ENCODE measurements at places on chromosomes 6 and 20.

- peak; percentile 68 for DNase-seq
Measured at GRCh38 chr6:30483677-30484279, 5.5 kb upstream of the HLA-E start.

- no peak for DNase-seq
Measured at GRCh38 chr6:36973647-36974046, 12.3 kb downstream of the MTCH1 start.

- DNase-seq: no peak
Measured at GRCh38 chr6:45415788-45416518, 38.2 kb upstream of the SUPT3H start.

GRCh38 chr6:144304223-144304848 lies 19.2 kb downstream of the UTRN start:
- no peak for DNase-seq

GRCh38 chr20:43530321-43531090 lies 23.0 kb downstream of the L3MBTL1 start:
- no peak for DNase-seq

- no peak for DNase-seq
Measured at GRCh38 chr6:15960740-15961634, 167.9 kb upstream of the MYLIP start.

- DNase-seq: no peak
Measured at GRCh38 chr20:58402827-58403226, 13.8 kb downstream of the VAPB start.

- no peak for DNase-seq
Measured at GRCh38 chr6:149435919-149436586, 36.0 kb downstream of the SUMO4 start.

DNA sequence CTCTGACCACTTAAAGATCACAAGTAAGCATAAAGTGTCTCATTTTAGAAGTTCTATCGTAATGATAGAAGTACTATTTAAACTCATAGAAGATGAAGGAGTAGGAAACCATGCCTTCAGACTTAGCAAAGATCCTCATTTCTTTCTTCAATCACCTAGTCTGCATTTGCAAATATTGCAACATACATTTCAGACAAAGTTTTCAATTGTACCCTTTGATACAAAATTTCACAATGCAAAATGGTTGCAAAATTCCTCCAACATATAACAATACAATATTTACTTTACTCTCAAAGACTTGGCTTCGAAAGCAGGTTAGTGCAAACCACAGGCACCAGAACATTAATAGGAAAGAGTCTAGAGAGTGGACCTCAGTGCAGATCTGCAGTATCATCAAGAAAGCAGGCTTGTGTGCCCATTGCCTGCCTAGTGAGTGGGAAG lies 16.1 kb upstream of the ROS1 start:
- no peak for DNase-seq

- DNase-seq: no peak
Measured at GRCh38 chr6:131414956-131415355, 158.1 kb upstream of the ARG1 start.

DNA sequence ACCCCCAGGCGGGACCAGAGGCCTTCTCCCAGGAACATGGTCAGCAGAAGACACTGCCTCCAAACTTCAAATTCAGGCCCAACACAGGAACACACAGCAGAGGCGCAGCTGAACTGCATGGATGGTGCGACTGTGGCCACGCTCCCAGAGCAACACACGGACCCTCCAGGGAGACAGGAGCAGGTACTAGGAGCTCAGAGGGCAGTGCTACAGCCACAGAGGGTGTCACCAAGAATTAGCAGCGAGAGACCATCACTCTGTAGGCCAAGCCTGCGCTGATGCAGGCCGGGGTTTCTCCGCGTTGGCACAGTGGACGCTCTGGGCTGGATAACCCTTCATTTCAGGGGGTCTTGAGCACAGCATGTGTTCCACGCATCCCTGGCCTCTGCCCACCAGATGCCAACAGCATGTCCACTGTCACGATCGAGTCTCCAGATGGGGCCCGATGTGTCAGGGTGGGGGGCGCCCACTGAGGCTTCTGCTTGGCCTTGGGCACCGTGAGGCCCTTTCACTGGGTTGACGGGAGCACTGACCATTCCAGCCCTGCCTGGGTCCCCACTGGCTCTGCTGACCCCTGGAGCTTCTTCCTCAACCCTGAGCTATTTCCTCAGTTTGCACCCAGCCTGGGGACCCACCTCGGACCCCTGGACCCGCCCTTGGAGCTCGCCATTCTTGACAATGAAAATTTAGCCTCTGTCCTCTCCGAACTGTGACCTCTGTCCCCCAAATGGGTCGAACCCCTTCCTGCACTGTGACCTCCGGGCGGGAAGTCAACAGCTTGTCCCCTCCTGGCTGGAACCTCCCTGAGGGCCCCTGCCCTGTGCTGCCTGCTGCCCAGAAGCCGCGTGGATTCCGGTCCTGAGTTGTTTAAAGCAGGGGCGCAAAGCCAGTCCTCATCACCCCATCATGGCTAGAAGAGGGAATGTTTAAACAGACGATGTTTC lies 239.4 kb downstream of the DLL1 start:
- no peak for DNase-seq

DNA sequence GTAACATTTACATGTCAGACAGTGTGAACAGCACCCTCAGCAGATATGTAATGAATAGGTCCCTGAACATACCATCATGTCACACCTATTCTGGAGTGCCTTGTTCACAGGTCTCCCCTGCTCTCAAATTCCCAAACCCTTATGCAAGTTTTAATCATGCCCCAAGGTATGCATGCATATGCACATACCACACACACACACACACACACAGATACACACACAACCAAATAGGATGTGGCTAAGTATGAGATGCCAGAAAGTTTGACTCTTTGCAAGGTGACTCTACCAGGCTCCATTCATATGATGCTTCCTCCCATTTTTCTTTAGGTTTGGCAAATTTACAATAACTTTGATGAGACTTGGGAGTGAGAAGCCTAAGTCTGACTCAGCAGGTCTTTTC lies 243.8 kb upstream of the IRAK1BP1 start:
- no peak for DNase-seq

DNA sequence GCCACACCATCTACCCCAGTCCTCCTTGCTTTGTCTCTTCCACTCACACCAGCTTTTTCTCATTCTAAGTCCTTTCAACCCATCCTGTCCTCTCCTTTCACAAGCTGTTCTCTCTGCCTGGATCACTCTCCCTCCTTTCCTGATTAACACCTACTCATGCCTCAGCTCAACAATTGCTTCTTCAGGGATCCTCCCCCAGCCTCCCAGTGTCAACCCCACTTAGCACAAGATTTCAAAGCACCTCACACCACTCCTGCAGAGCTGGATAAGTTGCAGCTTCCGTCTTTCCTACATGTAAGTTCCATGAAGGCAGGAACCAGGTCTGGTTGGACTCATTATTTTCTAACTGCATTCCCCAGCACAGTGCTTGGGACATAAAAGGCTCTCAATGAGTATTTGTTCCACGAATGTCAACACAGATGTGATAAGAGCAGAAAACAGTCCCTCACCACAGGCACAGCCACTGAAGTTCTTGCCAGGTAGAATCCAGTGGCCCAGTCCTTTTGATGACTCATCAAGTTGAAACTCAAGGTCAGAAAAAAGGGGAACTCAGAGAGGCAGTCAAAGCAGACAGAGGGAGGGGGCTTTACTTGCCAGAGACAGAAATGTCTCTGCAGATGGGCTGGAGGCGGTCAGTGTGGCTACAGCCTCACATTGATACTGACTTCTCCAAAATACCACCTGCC lies 193.4 kb upstream of the PRDM1 start:
- no peak for DNase-seq

- no peak for DNase-seq
Measured at GRCh38 chr6:17354700-17355403, 38.5 kb upstream of the CAP2 start.

GRCh38 chr20:40691566-40692239 lies 2.7 kb upstream of the MAFB start:
- no peak for DNase-seq

DNA sequence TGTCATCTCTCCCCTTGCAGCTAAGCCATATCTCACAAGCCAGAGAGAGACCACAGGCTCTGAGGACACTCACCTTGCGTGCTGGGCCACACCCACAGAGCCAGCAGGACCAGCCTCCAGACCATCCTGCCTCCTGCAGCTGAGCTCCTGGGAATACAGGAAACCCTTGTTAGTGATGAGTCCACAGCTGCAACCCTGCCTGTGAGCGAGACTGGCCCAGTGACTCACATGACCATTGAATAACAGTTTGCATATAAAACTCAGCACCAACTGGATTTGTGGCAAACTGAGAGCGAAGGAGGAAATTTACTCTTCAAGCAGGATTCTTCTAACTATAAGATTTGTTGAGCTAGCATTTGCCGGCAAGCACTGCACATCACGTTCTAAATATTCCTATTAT lies 3.0 kb downstream of the THBS2 start:
- no peak for DNase-seq

GRCh38 chr20:57803508-57804005 lies 93.7 kb upstream of the PMEPA1 start:
- no peak for DNase-seq

DNA sequence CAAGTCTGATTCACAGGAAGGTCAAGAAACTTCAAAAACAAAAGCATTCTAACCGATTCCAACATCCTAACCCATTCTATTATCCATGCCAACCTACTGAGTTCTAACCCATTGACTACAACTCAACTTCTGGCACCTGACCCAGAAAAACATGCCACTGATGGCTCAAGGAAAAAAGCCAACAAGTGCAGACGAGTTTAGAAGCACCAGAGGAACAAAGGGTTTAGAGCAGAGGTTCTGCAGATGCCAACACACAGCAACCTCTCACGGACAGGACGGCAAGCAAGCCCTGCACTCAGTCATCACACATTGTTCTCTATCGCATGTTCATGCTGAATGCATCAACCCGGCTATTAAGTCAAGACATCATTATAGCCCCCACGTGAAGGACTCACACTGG lies 25.2 kb upstream of the MC3R start:
- no peak for DNase-seq

DNA sequence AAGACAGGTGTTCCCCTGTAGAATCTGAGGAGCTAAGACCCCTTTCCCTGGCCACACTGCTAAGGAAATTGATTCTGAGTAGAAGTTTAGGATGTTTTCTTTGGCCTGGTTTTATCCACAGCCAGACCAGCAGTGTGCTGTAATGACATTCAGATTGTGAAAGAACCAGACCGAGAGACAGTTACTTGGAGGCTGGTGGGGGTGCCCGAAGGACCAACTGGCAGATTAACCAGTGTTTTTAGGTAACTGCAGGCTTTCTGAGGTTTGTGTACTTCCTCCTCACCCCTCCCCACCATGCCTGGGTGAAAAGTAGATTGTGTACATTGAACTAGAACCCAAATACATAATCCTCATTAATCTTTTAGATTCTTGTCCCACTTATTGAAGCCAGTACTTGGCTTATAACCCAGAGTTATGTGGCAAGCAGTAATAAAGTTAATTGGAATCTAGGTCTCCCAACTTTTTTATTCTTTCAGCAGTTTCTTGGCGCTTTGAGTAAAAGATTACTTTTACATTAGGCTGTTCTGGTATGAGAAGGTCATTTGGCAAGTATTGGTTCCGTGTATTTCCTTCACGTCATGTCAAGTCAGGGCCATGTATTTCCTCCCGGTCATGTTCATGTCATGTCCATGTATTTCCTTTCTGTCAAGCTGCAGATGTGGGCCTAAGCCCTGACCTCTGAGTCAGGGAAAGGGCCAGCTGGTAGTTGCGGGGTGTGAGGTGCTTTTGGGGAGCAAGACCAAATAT lies 93.7 kb downstream of the TCP11 start:
- no peak for DNase-seq

DNA sequence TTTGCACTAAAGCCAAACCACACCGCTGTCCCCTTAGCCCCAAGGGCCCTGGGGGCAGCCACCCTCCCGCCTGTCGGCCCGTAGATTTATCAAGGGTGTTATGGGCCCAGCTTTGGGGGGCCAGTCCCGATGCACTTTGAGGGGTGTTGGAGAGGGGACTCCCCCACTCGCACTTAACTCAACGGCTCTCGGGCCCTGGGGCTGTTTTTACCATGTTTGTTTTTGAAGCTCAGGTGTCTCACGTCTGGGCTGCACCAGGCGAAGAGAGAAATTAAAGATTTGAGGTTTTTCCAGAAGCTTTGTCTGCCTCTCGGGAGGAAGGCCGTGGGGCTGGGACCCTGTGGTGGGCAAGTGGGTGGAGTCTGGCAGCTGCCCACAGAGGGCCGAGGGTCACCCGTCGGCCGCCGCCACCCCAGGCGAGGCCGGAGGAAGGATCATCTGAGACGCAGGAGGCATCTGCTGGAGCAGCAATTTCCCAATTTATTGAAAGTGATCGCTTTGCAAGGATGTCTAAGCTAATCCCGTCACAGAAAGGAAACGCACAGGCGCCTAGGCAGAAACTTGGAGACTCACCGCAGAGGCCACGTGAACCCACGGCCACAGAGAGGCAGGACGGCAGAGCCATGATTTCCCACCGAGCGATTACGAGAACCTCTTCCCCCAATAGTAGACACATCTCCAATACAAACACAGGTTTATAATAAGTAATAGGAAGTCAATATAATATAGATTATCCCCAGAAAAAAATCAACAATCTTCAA lies 3.8 kb downstream of the SLC2A4RG start:
- DNase-seq: no peak

DNA sequence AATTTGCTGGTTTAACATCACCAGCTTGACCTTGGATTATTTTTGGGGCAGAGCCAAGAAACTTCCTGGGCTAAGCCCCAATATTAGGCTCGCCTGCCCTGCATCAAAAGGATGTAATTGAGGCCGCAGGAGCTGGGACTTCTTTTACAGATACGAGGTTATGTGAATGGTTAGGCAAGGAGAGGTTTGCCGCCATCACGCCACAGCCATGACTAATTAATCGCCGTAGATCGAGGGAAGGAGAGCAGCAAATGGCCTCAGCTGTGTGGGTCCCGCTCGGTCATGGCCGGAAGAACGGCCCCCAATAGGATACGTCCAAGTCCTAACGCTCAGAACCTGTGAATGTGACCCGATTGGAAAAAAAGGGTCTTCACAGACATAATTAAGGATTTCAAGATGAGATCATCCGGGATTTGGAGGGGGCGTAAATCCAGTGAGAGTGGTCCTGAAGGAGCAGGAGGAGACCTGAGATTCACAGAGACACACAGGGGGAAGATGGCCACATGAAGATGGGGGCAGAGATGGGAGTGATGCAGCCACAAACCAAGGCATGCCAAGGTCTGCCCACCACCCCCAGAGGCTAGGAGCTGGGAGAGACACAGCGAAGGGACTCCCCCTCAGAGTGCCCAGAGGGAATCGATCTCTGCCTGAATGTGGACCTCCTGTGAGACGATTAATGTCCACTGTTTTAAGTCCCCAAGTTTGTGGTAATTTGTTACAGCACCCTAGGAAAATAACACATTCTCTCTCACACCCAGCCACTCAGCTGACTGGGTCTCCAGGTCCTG lies 10.0 kb upstream of the BNIP5 start:
- no peak for DNase-seq

All from colonic mucosa (tissue), 4 donors.